ENCODE measurements at places on chromosomes 1 and 21.

DNA sequence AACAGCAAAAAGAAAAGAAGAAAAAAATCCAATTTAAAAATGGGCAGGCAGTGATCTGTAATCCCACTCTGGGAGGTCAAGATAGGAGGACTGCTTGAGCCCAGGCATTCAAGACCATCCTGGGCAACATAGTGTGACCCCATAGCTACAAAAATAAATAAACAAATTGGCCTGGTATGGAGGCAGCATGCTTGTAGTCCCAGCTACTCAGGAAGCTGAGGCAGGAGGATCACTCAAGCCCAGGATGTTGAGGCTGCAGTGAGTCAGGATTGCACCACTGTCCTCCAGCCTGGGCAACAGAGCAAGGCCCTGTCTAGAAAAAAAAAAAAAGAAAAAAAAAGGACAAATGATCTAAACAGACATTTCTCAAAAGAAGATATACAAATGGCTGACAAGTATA, 99.6 kb downstream of the EIF4G3 start:
- no peak overlapping the region for H3K4me3 ChIP-seq
- no peaks in the 10 kb centered on the region for H3K27me3 ChIP-seq
- H3K4me1 ChIP-seq = peaks cover 20% of the 10 kb centered on the region
- DNase-seq = no peak
- H3K36me3 ChIP-seq = peaks cover 7% of the 10 kb centered on the region

GRCh38 chr21:38743772-38744529, 61.8 kb upstream of the ETS2 start:
- no peak for DNase-seq
- H3K36me3 ChIP-seq = peaks cover 2% of the 10 kb centered on the region
- H3K27ac ChIP-seq = no peak overlapping the region

- H3K4me1 ChIP-seq = peaks cover 31% of the 10 kb centered on the region
- no peak overlapping the region for H3K27ac ChIP-seq
- H3K27me3 ChIP-seq = no peaks in the 10 kb centered on the region
- peak overlapping the region; percentile 33 for H3K4me3 ChIP-seq
- DNase-seq = peak; percentile 34
Observed at GRCh38 chr1:229058111-229058561, 212.8 kb upstream of the RAB4A start.

DNA sequence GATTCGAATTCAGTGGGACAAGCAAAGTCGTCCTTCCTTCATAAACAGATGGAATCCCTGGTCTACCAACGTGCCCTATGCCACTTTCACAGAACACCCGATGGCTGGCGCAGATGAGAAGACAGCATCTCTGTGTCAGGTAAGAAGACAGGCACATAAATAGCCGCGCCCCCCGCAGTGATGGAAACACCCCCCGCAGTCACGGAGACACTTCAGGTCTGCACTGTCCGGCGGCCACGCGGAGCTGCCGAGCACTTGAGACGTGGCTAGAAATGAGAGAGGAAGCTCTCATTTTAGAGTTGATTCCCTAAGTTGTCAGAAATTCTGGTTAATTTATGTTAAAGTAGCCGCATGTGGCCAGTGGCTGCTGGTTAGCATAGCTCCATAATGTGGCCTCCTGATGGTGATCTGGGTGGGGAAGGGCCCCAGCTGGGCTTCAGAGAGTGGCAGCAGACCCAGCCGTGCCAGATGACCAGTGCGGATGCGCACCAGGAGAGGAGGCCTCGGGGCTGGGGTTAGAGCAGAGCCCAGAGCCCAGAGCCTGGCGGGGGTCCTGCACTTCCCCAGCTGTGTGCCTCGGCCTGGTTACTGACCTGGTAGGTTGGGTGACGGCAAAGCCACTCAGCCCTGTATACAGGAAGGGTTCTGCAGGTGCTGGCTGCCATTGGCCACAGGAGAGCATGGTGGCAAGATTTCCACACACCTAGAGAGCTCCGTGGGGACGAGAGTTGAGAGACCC, 2.9 kb downstream of the TPRG1L start:
- no peak overlapping the region for H3K4me3 ChIP-seq
- peaks cover 31% of the 10 kb centered on the region for H3K36me3 ChIP-seq
- DNase-seq = no peak

GRCh38 chr1:205824180-205824579, 11.2 kb upstream of the SLC41A1 start:
- peaks cover 12% of the 10 kb centered on the region for H3K4me1 ChIP-seq
- no peaks in the 10 kb centered on the region for H3K36me3 ChIP-seq
- no peak for DNase-seq
- H3K27ac ChIP-seq = no peak overlapping the region
- H3K27me3 ChIP-seq = no peaks in the 10 kb centered on the region
- H3K4me3 ChIP-seq = no peak overlapping the region

GRCh38 chr1:28243685-28244311, 7.9 kb downstream of the ATP5IF1 start:
- H3K4me1 ChIP-seq = peaks cover 40% of the 10 kb centered on the region
- peak overlapping the region; percentile 17 for H3K27ac ChIP-seq
- peaks cover 14% of the 10 kb centered on the region for H3K36me3 ChIP-seq
- peak overlapping the region; percentile 61 for H3K4me3 ChIP-seq
- H3K27me3 ChIP-seq = no peaks in the 10 kb centered on the region

DNA sequence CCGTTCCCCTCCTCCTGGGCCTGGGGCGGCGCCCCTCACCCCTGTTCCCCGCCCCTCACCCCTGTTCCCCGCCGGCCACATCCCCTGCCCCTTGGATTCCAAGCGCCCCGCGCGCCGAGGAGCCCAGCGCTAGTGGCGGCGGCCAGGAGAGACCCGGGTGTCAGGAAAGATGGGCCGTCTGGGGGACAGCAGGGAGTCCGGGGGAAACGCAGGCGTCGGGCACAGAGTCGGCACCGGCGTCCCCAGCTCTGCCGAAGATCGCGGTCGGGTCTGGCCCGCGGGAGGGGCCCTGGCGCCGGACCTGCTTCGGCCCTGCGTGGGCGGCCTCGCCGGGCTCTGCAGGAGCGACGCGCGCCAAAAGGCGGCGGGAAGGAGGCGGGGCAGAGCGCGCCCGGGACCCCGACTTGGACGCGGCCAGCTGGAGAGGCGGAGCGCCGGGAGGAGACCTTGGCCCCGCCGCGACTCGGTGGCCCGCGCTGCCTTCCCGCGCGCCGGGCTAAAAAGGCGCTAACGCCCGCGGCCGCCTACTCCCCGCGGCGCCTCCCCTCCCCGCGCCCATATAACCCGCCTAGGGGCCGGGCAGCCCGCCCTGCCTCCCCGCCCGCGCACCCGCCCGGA, at the start of gene TP73:
Gene TP73, plus strand, starts transcription at position 587 of the 618 bp plus-strand sequence. CDS start 29,850 bp downstream, outside the sequence.
- peaks cover 50% of the 10 kb centered on the region for H3K27me3 ChIP-seq
- no peak within 1 kb of the TSS for H3K27ac ChIP-seq
- H3K4me1 ChIP-seq = peaks cover 23% of the 10 kb centered on the region
- peak within 1 kb of the TSS; percentile 76 for H3K4me3 ChIP-seq
- peaks cover 4% of the 10 kb centered on the region for H3K36me3 ChIP-seq

DNA sequence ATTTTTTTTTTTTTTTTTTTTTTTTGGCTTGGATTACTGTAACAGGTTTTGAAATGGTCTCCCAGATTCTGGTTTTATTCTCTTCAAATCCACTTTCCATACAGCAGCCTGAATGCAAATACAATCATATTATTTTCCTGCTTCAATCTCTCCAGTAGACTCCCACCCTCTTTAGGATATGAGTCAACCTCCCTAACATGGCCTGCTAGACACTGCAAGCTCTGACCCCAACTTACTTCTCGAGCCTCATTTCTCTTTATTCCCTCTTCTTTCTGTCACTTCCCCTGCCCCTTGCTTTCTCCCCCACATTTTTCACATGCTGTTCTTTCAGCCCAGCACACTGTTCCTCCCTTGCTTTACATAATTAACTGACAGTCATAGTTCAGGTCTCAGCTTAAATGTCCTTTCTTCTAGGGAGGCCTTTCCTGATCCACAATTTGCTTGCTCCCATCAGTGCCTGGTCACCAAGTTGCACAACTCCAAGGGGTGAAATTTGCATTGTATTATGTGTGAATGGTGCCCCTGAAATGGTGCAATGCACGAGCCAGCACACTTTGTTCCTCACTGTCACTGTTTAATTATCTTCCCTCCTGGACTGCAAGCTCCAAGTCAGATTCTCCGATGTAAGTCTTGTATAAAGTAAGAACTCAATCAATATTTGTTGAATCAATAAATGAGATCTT, 22.1 kb upstream of the IL19 start:
- H3K4me3 ChIP-seq = no peak overlapping the region
- H3K27me3 ChIP-seq = no peaks in the 10 kb centered on the region
- DNase-seq = no peak

- H3K4me3 ChIP-seq = peak overlapping the region; percentile 60
- no peaks in the 10 kb centered on the region for H3K27me3 ChIP-seq
- peaks cover 4% of the 10 kb centered on the region for H3K4me1 ChIP-seq
- no peak overlapping the region for H3K27ac ChIP-seq
Observed at GRCh38 chr1:2205191-2205952, 10.8 kb upstream of the FAAP20 start.

DNA sequence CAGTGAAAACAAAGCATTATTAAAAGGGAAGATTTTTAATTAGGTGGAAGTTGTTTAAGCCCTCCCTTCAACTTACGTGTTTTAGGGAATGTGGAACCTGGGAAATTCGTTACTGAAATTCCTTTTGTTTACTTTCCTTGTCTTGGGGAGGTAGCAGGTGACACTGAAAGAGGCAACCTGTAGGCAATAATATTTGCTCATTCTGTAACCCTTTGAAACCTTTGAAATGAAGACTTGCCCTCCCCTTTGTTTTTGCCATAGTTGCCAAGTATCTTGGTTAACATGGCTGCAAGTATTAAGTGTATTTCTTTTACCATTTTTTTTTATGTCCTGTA, 1.7 kb downstream of the MRPS6 start:
- DNase-seq = no peak
- peaks cover 65% of the 10 kb centered on the region for H3K4me1 ChIP-seq
- H3K4me3 ChIP-seq = peak overlapping the region; percentile 92
- H3K36me3 ChIP-seq = peaks cover 26% of the 10 kb centered on the region

GRCh38 chr1:54272772-54273091, 72.8 kb downstream of the MRPL37 start:
- peaks cover 7% of the 10 kb centered on the region for H3K36me3 ChIP-seq
- no peak overlapping the region for H3K4me3 ChIP-seq
- peaks cover 61% of the 10 kb centered on the region for H3K4me1 ChIP-seq
- no peaks in the 10 kb centered on the region for H3K27me3 ChIP-seq

GRCh38 chr1:167510881-167511280, 7.4 kb downstream of the CD247 start:
- H3K27me3 ChIP-seq = no peaks in the 10 kb centered on the region
- peak overlapping the region; percentile 9 for H3K27ac ChIP-seq
- peaks cover 76% of the 10 kb centered on the region for H3K4me1 ChIP-seq
- peaks cover 59% of the 10 kb centered on the region for H3K36me3 ChIP-seq
- H3K4me3 ChIP-seq = peak overlapping the region; percentile 27
- no peak for DNase-seq

GRCh38 chr1:57089855-57090254, 124.0 kb upstream of the C8B start:
- no peaks in the 10 kb centered on the region for H3K4me1 ChIP-seq
- H3K27ac ChIP-seq = no peak overlapping the region
- no peaks in the 10 kb centered on the region for H3K27me3 ChIP-seq
- DNase-seq = no peak

DNA sequence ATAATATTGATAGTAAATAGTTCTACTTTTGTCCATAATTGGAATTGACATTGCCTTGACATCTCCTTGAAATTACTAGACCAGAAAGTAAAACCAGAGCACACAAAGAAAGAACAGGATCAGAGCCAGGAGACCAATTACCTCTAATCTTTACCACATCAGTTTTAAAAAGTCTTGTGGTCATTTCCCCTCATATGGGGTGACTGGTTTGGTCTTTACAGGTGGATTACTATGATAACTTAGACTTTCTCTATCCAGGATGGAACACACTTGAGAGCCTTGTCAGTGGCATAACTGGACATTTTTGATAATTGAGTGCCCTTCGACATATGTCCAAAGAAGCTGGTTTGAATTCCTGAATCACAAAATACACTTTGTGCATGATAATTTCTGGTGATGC, 1148.1 kb upstream of the NCAM2 start:
- no peak for DNase-seq
- H3K4me3 ChIP-seq = no peak overlapping the region
- no peaks in the 10 kb centered on the region for H3K36me3 ChIP-seq
- no peaks in the 10 kb centered on the region for H3K27me3 ChIP-seq
- H3K27ac ChIP-seq = no peak overlapping the region

- H3K27me3 ChIP-seq = peaks cover 56% of the 10 kb centered on the region
- no peak overlapping the region for H3K4me3 ChIP-seq
- H3K4me1 ChIP-seq = peaks cover 5% of the 10 kb centered on the region
Observed at GRCh38 chr1:230794431-230794830, 47.2 kb downstream of the CAPN9 start.

DNA sequence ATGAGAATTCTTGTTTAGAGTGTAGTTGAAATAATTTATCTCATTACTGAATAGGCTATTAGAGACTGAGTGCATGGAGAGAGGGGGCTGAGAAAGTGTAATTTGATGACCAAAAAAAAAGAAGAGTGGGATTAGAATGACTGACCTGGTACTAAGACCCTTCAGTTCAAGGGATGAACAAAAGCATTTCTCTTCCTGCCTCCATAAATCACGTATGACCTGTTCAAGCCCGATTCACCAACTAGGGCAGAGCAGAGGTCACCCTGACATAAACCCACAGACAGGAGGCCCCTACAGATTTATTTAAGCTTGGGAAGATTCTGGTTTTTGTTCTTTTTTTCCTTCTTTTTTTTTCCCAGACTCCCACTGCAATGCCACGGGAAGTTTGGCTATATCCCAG, 123.7 kb upstream of the COP1 start:
- no peak overlapping the region for H3K27ac ChIP-seq
- peaks cover 19% of the 10 kb centered on the region for H3K27me3 ChIP-seq
- H3K4me3 ChIP-seq = no peak overlapping the region
- H3K36me3 ChIP-seq = no peaks in the 10 kb centered on the region
- no peaks in the 10 kb centered on the region for H3K4me1 ChIP-seq

DNA sequence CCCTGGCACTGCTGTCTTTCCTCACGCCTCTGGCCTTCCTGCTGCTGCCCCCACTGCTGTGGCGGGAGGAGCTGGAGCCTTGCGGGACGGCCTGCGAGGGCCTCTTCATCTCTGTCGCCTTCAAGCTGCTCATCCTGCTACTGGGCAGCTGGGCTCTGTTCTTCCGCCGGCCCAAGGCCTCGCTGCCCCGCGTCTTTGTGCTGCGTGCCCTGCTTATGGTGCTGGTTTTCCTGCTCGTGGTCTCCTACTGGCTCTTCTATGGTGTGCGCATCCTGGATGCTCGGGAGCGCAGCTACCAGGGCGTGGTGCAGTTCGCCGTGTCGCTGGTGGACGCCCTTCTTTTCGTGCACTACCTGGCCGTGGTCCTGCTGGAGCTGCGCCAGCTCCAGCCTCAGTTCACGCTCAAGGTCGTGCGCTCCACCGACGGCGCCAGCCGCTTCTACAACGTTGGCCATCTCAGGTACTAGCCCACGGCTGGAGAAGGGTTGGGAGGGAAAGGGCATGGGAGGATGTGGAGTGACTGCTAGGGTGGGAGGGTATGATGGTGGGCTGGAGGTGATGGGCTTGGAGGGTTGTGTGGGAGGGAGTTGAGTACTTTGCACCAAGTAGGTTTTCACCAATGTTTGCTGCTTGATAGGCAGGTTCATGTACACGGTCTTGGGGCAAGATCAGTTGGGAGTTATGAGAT, 18.9 kb downstream of the VANGL2 start:
- peaks cover 2% of the 10 kb centered on the region for H3K36me3 ChIP-seq
- no peak for DNase-seq
- no peak overlapping the region for H3K4me3 ChIP-seq
- peaks cover 12% of the 10 kb centered on the region for H3K27me3 ChIP-seq

All from central memory CD8-positive, alpha-beta T cell (primary cell).